T follicular helper cell (primary cell): ENCODE measurements at places on chromosomes 3 and 15.

DNA sequence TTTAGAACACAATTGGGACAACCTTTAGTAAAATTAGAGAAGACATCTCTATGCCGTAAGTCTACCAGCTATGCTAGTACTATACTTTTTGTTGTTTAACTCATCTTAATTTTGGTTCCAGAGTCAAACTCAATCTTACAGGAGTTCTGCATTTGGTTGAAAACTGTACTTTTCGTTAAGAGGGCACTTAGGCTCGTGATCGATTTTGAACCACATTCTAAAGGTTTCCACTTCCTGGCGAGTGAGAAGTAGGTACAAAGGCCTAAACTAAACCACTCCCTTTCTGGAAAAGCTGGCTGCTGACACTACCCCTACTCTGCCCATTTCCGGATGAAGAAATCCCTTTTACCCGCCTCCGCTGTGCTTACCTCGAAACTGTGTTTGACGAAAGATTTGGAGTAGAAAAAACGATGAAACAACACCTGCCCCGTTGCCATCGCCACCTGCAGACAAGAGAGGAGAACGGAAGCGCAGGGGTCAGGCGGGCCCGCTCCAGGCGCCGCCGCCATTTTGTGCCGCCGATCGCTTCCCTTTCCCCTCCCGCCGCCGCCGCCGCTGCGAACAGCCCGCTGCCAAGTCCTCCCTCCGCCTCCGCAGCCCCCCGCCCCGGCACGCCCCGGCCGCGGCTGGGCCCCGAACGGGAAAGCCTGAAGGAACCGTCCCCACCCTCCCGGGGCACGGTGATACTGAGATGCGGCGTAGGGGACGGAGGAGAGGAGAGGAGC is 748 bp downstream of the CCNL1 start:
- DNase-seq = peak; percentile 81

- DNase-seq = no peak
These were observed 37.6 kb downstream of the SPTSSB start for GRCh38 chr3:161333696-161334095.

DNA sequence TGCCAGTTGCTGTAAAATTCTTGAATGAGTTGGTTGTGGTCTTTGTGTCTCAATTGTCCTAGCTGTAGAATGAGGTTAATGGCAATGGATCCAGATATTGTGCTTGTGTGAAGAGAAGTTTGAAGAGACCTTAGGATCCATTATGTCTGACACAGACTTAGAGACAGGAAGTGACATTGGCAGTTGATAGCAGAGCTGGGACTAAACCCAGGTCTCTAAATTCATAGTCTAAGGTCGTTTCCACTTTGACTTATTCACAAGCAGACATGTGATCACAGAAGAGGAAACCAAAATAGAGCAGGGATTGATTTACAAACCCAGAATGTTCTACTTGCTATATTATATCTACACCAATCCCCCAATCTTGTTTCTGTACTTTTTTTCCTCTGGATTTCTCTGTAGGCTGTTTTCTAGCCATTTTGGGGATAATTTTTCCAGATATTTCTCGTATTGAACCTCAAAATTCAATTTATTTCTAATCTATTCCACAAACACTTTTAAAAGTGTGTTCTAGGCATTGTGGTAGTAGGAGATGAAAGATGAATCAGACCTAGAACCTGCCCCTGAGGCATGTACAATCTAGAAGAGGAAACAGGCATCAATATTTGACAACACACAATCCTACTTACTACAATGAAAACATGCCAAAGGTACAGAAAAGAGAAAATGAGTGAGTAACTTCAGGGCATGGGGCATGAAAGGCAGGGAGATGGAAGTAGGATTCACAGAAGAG is 123.3 kb downstream of the NFKBIZ start:
- DNase-seq = no peak

- DNase-seq = no peak
These were observed 30.5 kb downstream of the GYG1 start for GRCh38 chr3:149021830-149022229.

- no peak for DNase-seq
These were observed 29.4 kb downstream of the NR2F2 start for GRCh38 chr15:96359616-96360521.

- no peak for DNase-seq
These were observed 48.4 kb upstream of the CCK start for GRCh38 chr3:42314411-42314810.

DNA sequence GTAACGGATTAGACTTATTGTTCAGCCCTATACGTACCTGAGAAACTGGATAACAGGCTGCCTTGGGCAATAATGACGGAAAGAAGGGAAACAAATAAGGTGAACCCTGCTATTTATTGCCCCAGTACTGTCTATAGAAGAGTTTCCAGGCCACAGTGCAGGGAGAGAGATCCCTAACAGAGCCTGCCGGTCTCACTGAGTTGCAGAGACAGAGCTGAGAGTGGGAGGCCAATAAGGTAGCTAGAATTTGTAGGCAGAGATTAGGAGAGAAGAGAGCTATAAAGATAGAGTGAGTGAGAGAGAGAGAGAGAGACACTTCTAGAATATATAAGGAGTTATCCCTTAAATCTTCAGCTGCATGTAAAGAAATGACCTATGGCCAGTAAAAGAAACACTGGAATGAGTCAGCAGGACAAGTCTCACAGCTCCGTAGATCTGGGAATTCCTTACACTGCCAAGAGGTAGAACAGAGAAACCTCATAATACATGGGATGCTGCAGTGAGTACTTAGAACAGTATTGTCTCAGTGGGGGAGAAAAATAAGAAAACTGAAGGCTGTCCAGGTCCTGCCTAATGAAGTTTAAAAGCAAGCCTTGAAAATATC is 51.8 kb downstream of the ST3GAL6 start:
- DNase-seq = no peak

DNA sequence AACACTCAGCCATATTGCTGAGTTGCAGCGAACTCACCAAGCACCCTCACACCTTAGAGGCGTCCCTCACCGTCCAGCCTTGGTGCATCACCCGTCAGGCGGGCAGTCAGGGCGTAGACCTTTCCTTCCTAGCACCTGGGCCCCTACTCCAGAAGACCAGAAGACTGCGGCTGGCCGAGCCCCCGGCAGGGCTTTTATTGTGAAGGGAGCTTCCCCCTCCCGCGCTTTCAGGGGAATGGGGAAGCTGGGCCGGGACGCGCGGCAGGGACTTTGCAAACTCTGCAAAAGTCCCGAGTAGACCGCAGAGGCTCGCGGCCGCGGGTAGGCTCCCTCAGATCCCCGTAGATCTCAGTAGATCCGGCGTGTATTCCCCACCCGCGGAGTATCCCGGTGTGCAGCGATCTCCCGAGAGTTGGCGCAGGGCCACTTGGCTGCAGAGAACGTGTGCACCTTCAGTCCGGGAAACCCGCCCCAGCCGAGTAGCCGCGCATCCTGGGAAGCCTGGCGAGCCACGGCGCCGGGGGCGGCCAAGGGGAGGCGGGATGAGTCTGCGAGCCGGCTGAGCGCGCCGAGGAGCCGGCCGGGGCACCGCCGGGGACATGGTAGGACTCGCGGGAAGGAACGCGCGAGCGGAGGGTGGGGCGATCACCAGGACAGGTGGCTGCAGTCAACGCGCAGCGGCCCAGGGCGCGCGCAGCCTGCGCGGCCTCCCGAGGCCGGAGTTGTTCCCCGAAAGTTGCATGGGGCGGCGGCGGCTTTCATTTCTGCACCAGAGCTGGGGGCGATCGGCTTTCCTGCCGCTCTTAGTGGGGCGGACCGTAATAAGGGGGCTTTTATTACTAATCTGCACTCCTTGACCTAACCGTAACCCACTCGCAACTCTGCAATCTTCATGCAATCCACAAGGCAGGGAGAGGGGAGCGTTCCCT is at the start of gene GASK1A:
TSS of gene GASK1A (plus strand) at position 268 of the 929 bp plus-strand sequence. CDS start at position 600, 332 bp downstream.
- DNase-seq = no peak

DNA sequence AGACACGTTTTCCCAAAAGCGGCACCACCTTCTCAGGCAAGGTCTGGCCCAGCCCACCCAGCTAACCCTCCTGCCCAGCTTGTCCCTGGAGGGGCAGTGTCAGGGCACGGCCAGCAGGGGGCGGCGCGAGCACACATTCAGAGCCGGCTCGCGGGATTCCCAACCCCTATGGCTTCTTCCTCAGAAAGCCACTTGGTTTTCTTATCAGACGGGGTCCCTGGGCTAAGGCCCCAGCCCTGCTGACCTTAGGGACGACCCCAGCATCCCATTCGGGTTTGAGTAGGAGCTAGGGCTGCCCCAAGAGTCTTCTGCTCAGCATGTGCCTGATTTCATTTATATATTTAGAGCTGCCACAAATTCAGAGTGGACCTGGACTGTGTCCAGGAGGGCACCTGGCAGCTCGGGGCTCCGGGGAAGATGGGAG is 14.5 kb downstream of the RLBP1 start:
- DNase-seq = peak; percentile 55

- DNase-seq = no peak
These were observed 220.9 kb upstream of the EIF1B start for GRCh38 chr3:40088527-40089170.

DNA sequence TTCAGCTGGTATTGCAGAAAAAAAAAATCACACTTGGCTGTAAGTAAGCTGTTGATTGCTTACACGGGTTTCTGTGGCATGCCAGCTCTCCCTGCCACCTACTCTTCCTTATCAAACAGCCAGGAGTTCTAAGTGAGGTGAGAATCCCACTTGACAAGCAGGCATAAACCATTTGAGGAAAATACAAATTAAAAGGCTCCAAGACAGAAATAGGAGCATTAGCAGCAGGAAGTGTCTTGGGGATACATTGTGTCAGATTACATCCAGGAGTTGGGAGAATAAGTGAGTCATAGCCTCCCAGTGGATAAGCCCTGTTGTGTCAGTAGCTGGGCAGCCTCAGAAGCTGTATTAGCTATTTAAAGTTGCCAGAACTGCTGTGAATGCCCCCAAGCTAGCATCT is 256.0 kb downstream of the CNTN4 start:
- DNase-seq = no peak

DNA sequence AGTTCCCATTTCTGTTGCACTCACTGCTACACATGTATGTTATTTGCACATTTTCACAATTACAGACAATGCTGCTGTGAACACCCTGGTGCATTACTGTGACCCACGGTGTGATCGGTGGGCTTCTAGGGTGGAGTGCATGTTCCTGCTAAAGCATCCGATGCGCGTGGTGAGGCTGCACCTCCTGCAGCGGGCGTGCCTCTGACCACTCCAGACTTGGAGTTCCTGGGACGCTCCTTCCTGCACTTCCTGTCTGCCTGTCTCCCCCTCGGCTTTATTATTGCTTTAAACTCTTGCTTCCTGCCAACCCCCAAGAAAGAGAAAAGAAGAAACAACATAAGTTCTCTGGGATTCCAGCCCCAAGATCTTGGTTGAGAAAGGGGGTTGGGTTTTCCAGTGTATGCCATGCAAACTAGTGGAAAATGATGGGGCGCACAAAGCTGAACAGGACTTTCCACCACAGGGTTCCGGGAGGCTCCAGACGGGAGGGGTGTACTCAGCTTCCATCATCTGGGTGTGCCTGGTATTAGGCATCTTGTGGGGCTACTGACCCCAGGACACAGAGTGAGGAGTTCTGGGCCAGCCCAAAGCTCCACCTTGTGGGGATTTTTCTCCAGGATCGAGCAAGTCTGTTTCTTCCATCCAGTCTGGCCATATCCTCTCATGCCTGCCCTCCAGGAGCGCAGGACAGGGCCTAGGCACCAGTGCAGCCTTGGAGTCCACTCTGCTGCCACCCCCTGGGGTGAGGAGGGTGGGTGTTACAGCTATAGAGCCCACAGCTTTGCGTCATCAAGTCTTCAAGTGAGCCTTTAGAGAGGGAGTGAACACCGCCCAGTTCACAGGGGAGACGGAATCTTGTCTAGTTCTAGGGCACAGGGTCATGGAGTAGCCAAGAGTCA is 11.2 kb downstream of the RPL32 start:
- no peak for DNase-seq

- no peak for DNase-seq
These were observed 353.0 kb downstream of the PLOD2 start for GRCh38 chr3:145807990-145808389.

- no peak for DNase-seq
These were observed 779.1 kb downstream of the CADM2 start for GRCh38 chr3:85737846-85738245.

GRCh38 chr15:77644543-77645247 is 12.0 kb upstream of the LINGO1 start:
- no peak for DNase-seq

DNA sequence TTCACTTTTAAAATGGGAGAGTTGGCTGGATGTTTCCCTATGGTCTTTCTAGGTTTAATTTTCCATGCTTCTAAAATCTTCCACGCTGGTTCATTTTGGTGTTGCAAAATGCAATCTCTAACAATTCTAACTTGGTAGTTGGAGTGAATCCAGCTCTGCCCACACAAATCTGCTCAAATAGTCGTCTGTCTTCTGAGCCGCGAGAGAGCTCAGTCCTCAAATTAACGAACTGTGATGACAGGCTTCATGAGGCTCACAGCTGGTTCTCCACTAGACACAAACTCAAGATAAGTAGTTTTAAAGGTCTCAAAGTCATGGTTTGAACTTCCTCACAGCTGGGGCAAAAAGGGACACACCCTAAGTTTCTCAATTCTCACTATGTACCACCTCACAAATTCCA is 178.6 kb upstream of the LYSMD4 start:
- no peak for DNase-seq

- no peak for DNase-seq
These were observed 315.1 kb upstream of the MME start for GRCh38 chr3:154764856-154765640.

DNA sequence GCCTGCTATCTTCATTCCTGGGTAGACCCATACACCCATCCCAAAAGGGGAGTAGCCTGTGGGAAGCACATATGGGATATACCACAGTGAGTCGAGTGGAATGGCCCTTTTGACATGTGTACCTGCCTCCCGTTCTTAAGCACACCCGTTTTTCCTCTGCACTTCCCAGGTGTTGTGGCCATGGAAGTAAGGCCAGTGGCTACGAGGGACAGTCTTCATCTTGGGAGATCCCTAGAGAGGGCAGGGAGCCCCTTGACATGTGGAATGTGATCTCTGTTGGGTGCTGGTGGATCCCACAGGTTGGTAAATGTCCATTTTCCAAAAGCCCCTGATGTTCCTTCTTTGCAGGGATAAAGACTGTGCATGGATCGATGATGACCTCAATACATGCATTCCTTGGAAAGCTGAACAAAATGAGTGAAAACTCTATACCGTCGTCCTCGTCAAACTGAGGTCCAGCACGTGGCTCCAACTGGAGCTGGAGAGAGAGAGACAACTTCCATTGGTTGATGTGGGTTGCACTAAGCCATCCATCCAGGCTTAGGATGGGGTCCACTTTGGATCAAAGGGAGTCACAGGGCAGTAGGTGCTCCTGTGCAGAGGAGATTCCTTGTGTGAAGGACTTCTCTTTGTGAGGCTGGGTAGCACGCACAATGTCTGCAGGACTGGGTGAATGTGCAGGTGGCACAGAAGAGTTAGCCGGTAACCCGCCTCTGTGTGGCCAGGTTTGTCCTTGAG is 136.8 kb downstream of the SNRPN start:
- no peak for DNase-seq

DNA sequence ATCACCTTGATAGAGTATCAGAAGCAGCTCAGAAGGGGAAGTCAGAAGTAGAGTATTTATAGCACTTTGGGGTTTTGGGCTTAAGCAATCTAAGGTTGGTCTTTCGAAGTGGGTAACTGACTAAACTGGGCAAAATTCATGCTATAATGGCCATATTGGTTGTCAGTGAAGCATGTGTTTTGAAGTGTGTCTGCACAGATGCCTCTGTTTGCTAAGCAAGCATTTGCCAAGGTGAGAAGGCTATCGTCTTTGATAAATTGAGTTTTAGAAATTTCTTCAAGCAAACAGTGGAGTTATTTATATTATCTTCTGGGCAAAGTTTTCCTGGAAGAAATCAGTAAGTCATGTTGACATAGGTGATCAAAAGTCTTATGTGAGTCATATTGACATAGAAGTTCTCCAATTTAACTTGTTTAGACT is 412.8 kb upstream of the TGFBR2 start:
- no peak for DNase-seq

GRCh38 chr15:67127331-67127664 is 61.9 kb downstream of the SMAD3 start:
- no peak for DNase-seq

- no peak for DNase-seq
These were observed 147.5 kb downstream of the CTNNB1 start for GRCh38 chr3:41346698-41347270.
